ENCODE measurements at places on chromosomes 5 and 9. TPM values are rescaled to one million over a fixed set of nuclear protein-coding genes. Genes with fewer than 3 reads are reported as not detected.
A peak's percentile ranks its signal among the peaks of the same experiment; 100 is the strongest.

MACROH2A1 gene
- total RNA-seq: 239 TPM

ANKRD34B gene
- not detected for total RNA-seq

NIPBL gene
- total RNA-seq: 62.1 TPM

IQGAP2 gene
- 67.6 TPM for total RNA-seq

MZB1 gene
- total RNA-seq: 1.1 TPM

OLFML2A gene
- total RNA-seq: 47.1 TPM

GRXCR2 gene
- not detected for total RNA-seq

ENTREP1 gene
- total RNA-seq: 88.1 TPM

FBP2 gene
- total RNA-seq: not detected

UBLCP1 gene
- total RNA-seq: 14.9 TPM

SLC46A2 gene
- total RNA-seq: not detected

DNA sequence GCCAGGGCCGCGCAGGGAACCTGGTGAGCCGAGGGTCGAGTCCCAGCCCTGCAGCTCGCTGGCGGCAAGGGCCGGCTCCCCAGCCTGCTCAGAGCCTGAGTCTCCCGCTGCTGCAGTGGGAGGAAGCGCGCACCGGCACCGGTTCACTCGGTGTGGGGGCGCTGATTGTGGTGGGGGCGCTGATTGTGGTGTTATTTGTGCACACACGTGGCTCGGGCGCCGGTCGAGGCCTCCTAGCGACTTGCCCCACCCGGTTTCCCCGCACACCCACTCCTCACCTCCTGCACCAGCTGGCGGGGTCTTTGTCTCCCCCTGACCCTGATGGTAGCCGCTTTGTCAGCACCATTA lies 266.7 kb downstream of the NSG2 start:
- DNase-seq: no peak

- DNase-seq: peak; percentile 11
Measured at GRCh38 chr5:103808464-103809106, 246.0 kb upstream of the NUDT12 start.

DNA sequence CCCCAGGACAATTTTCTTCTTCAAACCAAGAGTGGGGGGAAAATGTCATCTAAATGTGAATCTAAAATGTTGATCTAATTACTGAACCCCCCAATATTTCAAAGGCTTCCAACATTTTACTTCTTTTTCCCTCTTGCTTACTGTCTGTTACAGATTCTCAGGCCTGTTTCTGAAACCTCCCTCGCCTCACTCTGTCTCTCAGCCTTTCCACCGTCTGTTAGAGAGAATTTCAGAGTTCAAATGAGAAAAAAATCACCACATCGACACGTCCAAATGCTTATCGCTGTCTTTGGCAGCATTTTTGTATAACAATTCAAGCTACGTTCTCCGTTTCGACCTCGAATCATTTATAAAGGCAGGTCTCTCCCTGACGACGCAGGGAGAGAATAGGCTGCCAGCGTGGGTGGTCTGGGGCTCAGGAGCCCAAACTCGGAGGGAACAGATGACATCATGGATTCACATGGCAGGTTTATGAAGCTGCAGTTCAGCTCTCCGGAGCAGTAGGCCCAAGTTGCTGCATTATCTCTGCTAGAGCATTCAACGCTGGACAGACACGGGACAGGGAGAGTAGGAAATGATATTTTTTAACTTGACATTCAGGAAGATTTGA lies 139.8 kb downstream of the GAS1 start:
- DNase-seq: no peak

DNA sequence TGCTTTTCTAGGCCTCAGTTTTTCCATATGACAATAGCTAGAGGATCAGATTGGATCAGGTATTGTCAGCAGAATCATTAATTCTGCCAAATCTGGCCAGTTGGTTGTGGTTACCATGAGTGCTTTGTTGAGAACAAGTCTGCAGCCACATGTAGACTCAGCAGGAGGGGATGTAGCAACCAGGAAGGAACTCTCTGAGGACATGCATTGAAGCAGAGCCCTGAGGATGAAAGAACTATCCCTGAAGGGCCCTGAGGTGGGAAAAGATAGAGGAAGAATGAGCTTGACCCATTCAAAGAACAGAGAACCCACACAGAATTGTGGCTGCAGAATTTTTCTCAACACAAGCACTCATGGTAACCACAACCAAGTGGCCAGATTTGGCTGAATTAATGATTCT lies 60.1 kb upstream of the AFAP1L1 start:
- DNase-seq: no peak

DNA sequence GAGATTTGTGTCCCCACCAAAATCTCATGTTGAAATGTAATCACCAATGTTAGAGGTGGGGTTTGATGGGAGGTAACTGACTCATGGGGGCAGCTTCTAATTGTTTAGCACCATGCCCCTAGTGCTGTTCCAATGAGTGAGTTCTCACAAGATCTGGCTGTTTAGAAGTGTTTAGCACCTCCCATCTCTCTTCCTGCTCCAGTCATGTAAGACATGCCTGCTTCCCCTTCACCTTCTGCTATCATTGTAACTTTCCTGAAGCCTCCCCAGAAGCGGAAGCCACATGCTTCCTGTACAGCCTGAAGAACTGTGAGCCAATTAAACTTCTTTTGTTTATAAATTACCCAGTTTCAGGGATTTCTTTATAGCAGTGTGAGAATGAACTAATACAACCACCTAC lies 170.5 kb downstream of the NDUFS4 start:
- DNase-seq: no peak

- DNase-seq: no peak
Measured at GRCh38 chr9:3361116-3361515, 164.7 kb downstream of the RFX3 start.

- DNase-seq: no peak
Measured at GRCh38 chr5:175438234-175438857, 5.6 kb downstream of the DRD1 start.

DNA sequence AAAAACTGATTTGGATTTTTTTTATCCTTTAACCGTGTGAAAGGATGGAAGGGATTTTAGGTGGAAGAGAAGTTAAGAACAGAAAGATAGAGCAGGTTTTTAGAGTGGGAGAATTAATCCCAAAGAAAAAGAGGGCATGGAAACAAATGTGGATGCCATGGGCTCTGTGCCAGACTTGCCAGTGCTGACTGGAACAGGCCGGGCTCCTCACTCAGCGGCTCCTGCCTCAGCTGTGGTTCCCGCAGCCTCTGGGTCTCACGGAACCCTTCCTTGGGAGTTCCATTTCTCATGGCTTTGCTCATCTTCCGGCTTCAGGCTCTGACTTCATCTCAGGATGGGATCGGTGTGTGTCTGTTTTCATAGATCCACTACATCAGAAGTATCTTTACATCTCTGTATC lies 30.4 kb upstream of the SLC2A8 start:
- no peak for DNase-seq

GRCh38 chr5:178210073-178210535 lies 5.8 kb downstream of the HNRNPAB start:
- no peak for DNase-seq

DNA sequence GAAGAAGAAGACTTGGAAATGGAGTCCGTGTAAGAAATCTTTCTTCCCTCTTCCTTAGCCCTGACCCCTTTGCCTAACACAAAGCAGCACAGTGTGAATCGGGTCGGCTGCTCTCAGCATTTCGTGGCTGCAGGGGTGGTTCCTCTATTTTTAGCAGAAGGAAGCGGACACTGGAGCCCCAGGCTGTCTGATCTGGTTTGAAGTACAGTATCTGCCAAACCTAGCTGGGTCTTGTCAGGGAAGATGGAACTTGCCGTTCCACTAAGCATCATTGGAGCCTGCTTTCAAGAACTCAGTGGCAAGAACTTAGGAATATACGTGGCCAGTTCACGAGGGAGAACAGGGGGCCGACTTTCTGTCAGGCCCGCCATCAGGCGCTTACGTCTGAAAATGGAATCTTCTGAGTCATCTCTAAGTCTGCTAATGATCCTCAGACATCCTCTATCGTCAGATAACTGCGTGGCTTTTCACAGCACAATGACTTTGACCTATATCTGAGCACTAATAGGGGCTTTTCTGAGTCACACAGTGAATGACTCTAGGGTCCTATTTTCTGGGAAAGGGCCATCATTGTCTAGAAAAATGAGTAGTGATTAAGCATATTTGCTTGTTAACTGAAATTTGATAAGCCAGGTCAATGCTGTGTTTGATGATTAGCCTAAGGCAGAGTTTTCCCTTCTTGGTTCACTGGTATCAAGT lies 43.3 kb upstream of the NCS1 start:
- DNase-seq: no peak

GRCh38 chr5:100757618-100758017 lies 145.5 kb downstream of the ST8SIA4 start:
- DNase-seq: no peak

GRCh38 chr9:87597710-87598443 lies 100.2 kb downstream of the DAPK1 start:
- no peak for DNase-seq

GRCh38 chr9:31034311-31034710 lies 1350.1 kb upstream of the ACO1 start:
- DNase-seq: no peak

- no peak for DNase-seq
Measured at GRCh38 chr9:14231196-14231990, 82.5 kb downstream of the NFIB start.

DNA sequence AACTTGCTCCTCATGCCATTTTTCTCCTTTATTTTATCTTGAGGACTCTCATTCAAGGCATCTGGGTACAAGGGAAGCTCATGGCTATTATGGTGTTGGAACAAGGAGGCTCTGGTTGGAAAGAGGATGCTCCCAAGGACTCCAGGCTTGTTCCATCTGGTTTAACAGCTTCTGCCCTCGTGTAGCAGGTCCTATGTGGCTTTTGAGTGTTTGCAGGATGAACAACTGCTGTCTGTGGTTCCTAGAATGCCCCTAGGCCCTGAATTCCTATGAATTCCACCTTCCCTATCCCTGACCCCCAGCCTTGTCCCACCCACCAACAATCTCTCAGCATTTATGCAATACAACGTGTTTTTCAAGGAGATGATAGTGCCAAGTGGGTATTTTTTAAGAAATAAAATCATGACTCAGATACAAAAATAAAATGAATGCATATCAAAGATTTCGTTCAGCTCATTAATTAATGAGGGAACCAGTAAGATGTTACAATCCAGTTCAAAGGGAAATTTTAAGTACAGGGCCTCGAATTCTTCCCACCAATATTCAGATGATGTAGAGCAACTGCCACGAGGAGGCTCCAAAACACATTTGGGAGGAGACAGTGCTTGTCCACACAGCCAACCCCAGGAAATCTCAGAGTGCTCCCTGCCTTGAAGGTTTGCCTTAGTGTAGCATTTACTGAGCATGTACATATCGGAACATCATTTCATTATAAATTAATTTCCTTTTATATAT lies 182.0 kb downstream of the MUSK start:
- DNase-seq: no peak

- peak; percentile 82 for DNase-seq
Measured at GRCh38 chr5:139108063-139108824, 89.9 kb downstream of the SIL1 start.

DNA sequence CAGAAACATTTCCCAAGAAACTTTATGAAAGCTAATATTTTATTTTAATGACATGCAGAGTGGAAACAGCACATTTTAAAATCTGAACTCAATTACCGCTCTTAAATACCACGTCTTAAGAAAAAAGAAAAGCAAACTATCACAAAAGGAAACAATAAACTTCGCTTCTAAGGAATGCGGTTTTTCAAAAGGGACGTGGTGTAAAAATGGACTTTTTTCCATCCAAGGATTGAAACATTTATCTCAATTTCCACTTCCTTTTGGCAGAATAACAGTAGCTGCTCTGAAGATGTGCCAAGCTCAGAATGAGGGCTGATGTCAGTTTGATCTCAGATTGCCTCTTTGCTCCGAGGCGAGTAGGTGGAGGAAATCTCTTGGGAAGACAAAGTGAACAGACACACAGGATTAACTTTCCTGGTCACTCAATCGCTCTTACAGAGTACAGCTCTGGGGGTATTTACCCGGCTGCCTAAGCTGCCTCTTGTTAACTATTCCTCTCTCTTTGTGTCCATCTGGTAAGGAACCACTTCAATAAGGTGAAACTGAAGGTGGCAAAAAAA lies 158.5 kb downstream of the TRPM6 start:
- no peak for DNase-seq

- no peak for DNase-seq
Measured at GRCh38 chr5:31867219-31867618, 228.3 kb downstream of the PDZD2 start.

- DNase-seq: no peak
Measured at GRCh38 chr5:124935065-124935464, 188.6 kb upstream of the ZNF608 start.

DNA sequence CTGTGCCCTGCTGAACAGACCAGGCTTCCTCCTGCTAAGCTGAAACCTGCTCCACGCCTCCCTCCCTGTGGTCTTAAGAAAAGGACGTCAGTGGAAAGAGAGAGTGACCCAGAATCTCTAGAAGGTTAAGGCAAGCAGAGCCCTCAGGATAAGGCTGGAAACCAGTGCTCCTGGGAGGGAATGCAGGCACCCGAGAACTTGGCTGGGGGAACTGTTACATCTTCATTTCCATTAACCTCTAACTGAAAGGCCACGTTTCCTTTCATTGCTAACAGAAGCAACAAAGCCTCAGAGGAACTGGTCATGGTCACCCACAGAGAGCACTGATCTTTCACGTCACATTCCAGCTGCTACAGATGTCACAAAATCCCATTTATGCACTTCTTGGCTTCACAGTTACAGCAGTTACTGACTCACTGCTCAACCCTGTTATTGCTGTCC lies 26.1 kb upstream of the AKNA start:
- no peak for DNase-seq
